ENCODE measurements at places on chromosomes 11 and 22.

GRCh38 chr11:67356864-67357561 is 3.7 kb upstream of the POLD4 start:
- DNase-seq = no peak

GRCh38 chr11:64347193-64347867 is 7.3 kb downstream of the CCDC88B start:
- no peak for DNase-seq

DNA sequence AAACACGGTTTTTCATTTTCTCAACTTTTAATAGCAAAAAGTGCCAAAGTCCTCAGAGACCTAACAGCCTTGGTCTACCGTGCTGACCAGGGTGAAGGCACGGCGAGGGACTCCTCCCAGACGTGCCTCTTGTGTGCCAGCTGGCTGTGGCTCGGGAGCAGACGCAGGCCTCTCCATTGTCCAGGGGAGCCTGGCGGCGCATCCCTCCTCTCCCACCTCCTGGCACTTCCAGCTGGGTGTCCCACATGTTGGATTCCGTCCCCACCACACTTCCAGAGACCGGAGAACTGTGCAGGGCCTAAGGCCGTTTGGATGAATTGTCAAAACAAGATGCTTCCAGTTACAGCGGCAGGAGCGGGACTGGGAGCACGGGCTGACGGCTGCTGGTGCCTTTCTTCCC is 11.6 kb downstream of the CDPF1 start:
- DNase-seq = no peak

GRCh38 chr22:32444068-32444467 is 20.2 kb downstream of the BPIFC start:
- DNase-seq = no peak
